ENCODE measurements at places on chromosomes 1 and 21.

DNA sequence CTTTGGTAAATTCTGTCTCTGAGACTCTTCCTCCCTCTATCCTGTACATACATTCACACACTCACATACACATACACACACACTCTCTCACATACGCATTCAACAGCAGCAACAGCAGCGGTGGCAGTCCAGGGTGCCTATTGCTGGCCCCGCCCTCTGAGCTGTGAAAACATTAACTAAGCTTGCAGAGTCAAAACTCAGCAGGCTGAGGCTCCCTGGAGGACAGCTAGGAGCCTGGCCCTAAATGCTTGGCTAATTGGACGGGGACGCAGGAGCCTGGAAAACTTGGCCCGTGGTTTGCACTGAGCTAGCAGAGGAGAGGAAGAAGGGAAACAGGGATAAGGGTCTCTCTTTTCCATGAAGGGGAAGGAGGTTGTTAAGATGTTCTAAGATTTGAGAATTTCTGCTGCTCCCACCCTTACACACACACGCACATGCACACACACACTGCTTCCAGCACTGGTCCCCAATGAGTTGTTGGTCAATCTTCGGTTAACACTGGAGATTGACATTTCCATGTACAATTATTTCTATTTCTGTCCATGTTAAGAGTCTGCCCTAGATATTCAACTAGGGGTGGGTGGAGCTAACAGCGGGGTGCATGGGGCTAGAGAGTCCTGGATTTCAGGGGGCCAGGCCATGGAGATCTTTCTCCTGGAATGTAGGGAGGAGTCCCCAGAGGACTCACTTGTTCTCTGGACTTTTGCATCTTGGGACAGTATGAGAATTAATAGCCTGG is 94.2 kb downstream of the PLXNA2 start:
- DNase-seq: peak; percentile 20

DNA sequence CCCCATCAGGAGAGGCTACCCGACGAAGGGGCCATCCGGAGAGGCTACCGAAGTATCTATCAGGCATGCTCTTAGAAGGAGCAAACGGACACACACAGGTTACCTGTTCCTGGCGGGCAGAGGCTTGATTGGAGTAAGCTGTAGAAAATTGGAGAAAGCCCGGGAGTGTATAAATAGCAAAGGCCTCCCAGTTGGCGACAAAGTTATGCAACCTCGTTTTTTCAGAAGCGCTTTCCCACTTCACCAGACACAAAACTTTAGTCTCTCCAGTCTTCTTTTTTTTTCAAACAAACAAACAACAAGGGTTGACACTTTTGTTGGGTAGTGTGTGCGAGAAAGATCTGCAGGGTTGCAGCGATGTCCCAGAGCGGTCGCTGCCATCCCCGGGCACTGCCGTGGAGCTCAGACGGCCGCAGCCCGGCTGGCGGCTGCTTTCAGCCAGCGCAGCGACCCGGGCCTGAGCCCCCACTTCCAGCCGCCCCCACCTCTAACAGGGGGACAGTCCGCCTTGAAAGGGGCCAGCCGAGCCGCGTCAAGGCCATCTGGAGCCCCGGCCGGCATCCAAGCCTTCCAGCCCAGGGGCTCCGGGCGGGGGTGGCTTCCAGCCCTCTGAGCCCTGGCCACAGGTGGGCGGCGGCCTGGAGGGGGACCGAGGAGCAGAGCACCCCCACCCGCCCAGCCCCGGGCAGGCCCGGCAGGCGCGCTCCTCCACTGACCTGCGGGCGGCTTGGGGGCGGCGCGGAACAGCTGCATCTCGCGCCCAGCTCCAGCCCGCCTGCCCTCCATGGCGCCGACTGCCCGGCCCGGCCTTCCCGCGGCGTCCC is 616 bp downstream of the MCOLN3 start:
- DNase-seq: peak; percentile 45

- no peak for DNase-seq
These were observed 5.6 kb downstream of the COL6A1 start for GRCh38 chr21:45987121-45987711.

DNA sequence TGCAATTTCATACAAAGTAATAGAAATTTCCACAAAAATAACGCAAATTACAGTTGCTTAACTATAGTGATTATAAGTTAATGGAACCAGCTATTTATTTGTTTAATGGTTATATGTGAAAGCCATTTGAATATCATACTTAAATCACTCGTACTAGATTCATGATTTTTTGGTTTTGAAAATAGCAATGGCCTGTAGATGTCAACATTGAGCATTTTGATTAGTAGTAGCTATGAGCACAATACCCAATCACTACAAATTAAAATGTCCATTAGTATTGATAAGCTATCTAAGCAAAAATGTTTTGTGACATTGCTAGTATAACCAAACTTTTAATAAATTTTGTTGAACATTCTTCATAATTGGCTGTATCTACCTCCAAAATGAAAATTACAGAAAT is 10.0 kb downstream of the COL24A1 start:
- no peak for DNase-seq

DNA sequence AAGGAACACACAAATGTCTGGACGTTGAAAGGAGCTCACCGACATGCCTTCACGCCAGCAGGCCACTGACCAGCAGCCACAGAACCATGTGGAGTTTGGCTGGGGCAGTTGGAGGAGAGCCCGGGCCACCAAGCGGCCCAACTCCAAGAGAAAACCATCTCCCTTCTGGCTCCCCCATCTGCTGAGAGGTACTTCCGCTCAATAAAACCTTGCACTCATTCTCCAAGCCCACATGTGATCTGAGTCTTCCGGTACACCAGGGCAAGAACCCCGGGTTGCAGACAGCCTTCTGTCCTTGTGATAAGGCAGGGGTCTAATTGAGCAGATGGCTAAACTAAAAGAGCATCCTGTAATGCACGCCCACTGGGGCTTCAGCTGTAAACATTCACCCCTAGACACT is 24.4 kb downstream of the RGS4 start:
- DNase-seq: no peak

- DNase-seq: peak; percentile 52
These were observed 11.7 kb downstream of the ITLN2 start for GRCh38 chr1:160942926-160943325.

DNA sequence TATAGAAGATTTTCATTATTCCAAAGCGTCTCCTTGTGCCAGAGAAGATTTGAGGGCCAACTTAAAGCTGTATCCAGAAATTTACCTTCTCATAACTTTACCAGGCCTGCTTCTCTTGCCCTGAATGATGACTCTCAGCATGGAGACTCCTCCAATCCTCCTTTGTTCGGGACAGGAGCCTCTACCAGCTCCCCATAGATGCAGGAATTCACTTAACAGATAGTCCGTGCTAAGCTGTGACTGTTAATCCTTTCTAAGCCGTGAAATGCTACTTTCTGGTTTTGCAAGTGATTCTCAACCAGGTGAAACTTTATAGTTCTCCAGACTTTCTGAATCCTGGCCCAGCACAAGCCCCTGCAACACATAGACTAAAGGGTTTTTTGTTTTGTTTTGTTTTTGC is 31.8 kb upstream of the KCND3 start:
- DNase-seq: peak; percentile 84

- no peak for DNase-seq
These were observed 6.8 kb downstream of the SMIM1 start for GRCh38 chr1:3779265-3779911.

DNA sequence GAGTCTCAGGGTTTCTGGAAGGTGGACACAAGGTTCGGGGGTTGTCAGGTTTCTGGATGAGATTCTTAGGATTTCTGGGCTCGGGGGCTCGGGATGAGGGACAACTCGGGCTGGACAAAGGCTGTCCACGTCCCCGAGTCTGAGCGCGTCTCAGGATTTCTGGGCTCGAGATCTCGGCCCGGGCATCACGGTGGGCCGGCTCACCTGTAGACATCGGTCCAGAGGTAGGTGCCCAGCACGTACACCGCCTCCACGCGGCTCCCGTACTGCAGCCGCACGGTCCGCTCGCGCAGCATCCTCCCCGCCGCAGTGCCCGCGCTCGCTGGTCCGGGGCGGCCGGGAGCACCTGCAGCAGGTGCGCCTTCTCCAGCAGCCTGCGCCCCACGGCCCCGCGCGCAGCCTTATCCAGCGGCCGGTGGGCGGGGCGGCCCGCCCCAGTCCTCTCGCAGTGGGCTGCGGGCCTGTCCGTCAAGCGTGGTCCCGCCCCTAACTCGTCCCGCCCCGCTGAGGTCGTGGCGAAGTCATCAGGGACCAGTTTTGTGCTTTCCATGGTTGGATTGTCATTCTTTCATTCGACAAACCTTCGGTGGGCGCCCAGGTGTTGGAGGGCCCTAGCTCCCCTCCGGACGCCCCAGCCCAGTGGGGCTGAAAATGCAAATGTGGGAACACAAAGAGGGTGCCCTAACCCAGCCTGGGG is at the start of gene PADI2:
Gene PADI2, minus strand, starts transcription at position 376 of the 697 bp plus-strand sequence. Its CDS starts 80 bp downstream, at position 296.
- peak; percentile 71 for DNase-seq

DNA sequence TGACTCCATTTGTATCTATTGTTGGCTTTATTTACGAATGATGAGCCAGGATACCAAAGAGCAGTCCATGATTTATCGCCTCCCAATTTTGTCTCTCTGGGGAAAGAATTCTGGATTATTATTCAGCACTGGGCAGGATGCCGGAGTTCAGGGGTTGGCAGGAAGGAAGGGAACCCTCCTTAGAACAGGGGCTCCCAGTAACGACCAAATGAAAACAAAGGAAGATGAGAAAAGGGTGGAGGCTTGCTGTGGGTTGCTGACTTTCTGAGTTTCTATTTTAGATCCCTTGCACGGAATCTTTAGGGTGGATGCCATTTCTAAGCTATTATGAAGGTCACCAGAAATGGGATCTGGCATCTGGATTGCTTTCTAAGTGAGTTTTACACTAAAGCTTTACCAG is 231.2 kb upstream of the LYPLAL1 start:
- DNase-seq: no peak

All from NCI-H82 (cell line).